AG20443 (cell line): ENCODE measurements at places on chromosomes 1 and 21.

DNA sequence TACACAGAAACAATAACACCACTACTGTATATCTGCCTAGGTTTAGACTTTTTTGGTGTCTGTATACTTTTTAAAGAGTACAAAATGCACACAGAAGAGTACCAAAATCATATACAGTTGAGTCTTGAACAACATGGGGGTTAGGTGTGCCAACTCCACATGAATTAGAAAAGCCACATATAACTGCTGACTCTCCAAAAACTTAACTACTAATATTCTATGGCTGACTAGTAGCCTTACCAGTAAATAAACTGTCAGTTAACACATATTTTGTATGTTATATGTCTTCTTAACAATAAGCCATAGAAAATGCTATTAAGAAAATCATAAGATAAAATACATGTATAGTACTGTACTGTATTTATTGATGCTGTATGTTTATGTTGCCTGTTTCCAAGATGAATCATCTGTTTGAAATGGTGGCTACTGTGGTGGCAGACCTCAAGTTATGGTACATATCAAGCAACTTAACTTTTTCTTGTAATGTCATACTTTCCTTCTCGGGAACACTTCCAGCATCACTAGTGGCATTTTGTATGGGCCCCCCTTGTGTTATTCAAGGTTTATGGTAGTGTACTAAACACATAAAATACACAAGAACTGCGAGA lies 71.2 kb downstream of the LHX4 start:
- DNase-seq: no peak

DNA sequence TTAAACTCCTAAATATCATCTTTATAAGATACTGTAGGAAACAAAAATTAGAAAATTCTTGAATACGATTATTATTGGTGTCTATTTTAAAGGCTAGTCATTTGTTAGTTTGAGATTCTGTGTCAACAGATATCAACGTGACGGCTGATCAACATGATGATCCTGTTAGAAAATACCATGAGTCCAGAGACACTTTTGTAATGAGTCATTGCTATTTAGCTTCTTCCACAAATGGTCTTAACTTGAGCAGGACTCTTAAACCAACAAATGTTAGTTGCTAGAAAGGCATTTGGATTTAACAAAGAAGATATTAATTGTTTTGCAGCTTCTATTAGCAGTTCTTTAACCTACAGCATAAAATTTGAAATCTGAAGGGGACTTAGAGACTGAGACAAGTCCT lies 131.2 kb downstream of the TGFB2 start:
- peak; percentile 52 for DNase-seq

DNA sequence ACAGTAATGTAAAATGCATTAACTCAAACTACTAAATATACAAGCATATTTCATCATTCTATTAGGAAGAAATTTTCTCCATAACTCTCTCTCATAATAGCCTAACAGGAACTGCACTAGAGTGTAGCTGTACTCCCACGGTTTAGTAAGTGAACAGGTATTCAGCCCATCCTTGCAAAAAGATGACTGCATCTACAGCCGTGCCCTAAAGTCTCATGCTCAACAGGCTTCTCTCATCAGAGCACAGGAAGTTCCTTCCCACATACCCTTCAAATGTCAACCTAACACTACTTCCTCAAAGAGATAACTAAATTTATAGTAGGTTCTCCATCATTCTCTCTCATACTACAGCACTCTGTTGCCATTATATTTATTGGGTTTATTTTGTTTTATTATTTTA lies 251.6 kb downstream of the AKT3 start:
- DNase-seq: peak; percentile 35

- no peak for DNase-seq
Measured at GRCh38 chr1:37948166-37948565, 1.3 kb upstream of the INPP5B start.

DNA sequence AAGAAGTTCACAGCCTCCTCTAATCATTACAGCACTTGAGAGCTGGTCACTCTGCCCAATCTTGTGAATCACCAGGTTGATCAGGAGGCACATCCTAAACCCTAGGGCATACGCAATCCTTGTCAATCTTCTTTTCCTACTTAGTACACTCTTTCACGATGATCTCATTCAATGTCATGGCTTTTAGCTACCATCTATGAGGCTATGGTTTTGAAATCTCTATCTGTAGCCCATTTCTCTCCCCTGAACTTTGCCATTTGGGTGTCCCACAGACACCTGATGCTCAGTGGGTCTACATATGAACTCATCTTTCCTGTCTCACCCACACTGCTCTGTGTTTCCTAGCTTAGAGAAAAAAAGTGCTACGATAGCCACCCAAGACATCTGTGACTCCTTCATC lies 1.9 kb upstream of the MED18 start:
- DNase-seq: no peak

GRCh38 chr1:67636146-67636545 lies 48.9 kb upstream of the GADD45A start:
- DNase-seq: no peak

DNA sequence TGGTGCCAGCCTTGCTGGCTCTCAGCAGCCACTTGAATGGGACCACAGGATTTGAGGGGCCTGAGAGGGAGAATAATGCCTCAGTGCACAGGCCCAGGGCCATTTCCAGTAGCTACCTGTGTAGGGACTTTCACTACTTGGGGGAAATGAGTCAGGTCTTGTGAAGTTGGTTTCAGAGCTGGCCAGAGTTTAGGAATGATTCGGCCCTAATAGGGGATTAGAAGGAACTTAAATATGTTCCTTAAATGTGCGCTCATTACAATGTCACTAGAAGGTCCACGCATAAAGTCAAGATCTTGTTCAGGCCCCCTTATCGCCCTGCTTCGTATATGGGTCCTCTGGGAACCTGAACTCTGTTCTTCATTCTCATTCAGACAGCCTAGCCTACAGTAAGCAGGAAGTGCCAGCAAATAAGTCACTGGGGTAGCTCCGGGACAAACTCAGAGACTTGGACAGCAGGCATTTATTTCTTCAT lies 5.6 kb upstream of the AKR1A1 start:
- no peak for DNase-seq

DNA sequence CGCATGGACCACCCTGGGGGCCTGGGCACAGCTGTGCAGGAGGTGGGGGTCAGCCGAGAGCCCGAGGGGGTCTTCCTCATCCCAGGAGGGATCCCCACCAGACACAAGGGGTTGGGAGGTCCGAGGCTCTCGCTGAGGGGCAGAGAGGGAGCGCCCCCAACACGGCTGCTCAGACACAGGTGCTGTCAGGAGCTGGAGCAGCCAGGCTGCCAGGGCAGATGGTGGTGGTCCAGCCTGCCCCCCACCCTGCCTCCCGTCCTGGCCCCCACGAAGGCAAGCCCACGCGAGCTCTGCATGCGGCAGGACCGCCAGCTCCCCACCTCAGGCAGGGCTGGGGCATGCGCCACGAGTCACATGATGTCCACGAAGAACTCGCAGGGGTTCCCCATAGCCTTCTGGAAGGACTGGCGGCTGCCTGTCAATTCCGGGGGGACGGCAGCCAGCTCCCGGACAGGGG lies 4.7 kb downstream of the TAS1R3 start:
- no peak for DNase-seq

- DNase-seq: peak; percentile 70
Measured at GRCh38 chr1:209202830-209203532, 380.5 kb upstream of the CAMK1G start.

DNA sequence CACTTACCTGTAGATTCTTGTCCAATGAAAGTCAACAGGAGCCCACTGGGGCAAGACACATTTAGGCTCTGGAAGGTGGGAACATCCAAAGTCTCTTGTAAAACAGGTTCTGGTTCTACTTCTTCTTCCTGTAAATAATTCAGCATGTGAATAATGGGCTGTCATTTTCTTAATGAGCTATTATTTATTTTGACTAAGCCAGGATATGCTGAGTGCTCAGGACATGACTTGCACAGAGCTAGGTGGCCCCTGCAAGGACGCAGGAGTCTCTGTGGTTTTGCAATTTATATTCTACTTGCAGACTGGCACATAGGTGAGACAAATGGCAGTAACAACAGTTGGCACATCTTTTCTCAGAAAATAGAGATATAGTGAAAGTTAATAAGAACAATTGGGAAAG lies 98.7 kb downstream of the WDR3 start:
- DNase-seq: no peak

- DNase-seq: no peak
Measured at GRCh38 chr1:62240651-62241370, 46.2 kb downstream of the L1TD1 start.

- DNase-seq: no peak
Measured at GRCh38 chr1:245538671-245539070, 383.9 kb downstream of the KIF26B start.

DNA sequence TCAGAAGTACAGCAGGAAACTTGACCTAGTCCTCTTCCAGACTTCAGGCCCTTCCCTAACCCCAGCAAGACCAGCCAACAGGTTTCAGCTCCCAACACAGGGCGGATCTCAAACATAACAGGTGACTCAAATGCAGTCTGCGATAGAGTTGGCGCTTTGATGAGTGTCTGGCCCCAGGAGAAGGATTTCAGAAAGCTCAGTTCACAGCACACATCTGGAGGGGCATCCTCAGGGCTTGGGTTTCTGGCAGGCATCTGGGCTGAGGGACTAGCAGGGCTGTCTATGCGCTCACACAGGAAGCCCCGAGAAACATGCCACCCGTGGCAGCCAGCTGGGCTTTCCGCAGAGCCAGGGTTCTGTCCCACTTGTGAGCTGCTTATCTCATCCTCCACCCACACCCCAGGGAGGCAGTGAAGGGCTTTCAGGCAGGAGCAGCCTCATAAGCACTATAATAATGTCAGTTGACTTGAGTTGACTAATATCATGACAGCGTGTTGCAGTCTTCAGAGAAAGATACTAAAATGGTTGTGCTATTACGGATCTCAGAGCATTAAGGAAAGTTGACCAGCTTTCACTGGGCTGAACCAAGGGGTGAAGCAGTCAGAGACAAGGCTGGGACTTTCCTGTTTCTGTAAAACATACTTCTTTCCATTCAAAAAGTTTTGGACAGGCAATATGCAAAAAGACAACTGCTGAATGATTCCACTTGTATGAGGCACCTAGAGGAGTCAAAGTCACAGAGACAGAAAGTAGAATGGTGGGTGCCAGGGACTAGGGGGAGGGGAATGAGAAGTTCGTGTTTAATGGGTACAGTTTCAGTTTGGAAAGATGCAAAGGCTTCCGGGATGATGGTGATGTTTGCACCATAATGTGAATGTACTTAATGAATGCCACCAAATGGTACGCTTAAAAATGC lies 233.0 kb upstream of the IRF2BP2 start:
- no peak for DNase-seq

- DNase-seq: no peak
Measured at GRCh38 chr1:224774378-224774777, 155.1 kb upstream of the DNAH14 start.

DNA sequence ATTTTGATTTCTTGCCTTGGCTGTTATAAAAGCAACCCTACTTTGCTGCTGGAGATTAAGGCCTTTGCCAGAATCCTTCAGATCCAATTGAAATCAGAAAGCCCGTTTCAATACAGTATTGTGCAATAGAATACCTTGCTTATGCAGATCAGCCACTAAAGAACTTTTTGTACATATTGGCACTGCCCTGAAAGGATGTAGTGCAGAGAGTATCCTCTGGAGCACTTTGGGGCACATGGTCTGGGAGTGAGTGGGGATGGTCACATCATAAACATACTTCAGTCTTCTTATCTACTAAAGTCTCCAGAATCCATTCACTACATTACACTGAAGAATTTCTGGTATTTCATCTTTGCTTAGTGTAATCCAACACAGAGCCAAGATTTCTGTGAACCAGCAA lies 189.0 kb downstream of the CENPF start:
- peak; percentile 18 for DNase-seq

DNA sequence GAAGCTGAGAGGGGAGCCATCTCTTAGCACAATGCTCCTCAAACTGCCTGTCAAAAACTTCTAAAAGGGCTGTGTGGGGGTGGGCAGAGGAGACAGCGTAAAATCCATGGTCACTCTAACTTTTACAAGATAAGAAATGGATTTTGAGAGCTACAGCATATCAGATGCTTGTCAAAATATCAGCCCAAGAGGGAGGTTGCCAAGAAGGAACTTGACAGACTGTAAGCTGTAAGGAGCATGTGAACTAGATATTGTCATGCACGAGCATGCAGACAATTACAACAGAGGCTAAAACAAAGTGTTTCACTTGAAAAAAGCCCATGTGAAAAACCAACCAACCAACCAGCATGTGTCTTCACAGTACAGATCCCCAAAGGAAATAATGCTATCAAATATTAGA lies 107.3 kb upstream of the B3GALT2 start:
- DNase-seq: no peak

DNA sequence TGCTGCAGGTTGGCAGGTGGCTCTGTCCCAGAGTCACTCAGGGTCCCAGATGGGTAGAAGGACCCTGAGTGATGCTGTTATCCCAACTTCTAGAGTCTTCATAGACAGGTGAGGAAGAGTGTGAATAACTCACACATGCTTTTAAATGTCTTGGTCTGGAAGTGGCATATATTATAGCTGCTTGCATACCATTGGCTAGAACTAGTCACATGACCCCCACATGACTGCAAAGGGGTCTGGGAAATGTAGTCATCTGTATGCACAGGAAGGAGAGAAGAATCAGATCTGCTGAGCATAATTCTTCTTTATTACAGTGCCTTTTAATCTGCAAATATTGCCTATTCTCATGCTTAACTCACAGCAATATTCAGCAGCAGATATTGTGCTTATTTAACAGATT lies 28.2 kb upstream of the KLHDC7A start:
- no peak for DNase-seq

- DNase-seq: no peak
Measured at GRCh38 chr1:11407301-11407994, 71.5 kb upstream of the DISP3 start.

- DNase-seq: no peak
Measured at GRCh38 chr1:213443415-213443814, 392.4 kb downstream of the RPS6KC1 start.

GRCh38 chr1:228339059-228339704 lies 67.5 kb downstream of the TRIM11 start:
- DNase-seq: no peak

DNA sequence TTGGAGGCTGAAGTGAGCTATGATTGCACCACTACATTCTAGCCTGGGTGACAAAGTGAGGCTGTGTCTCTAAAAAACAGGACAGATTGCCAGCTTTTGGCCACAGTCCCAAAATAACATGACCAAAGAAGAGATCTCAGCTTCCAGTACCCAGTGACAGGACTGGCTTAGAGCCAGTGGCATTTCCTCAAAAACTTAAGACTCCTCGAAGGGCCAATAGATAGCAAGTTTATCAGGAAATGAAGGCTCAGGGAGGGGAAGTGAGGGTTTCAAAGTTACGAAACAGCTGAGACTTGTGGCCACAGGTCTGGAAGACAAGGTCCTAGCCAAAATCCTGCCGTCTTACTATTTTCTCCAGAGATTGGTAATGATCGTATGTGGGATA lies 6.3 kb upstream of the TMEM39B start:
- DNase-seq: peak; percentile 30
